ENCODE measurements at places on chromosomes 4 and X.

GRCh38 chrX:12994321-12994720 lies 19.4 kb downstream of the TMSB4X start:
- DNase-seq: no peak

GRCh38 chr4:62526671-62527070 lies 1326.5 kb downstream of the ADGRL3 start:
- DNase-seq: no peak

GRCh38 chr4:32485956-32486355 lies 1765.8 kb downstream of the PCDH7 start:
- DNase-seq: no peak

DNA sequence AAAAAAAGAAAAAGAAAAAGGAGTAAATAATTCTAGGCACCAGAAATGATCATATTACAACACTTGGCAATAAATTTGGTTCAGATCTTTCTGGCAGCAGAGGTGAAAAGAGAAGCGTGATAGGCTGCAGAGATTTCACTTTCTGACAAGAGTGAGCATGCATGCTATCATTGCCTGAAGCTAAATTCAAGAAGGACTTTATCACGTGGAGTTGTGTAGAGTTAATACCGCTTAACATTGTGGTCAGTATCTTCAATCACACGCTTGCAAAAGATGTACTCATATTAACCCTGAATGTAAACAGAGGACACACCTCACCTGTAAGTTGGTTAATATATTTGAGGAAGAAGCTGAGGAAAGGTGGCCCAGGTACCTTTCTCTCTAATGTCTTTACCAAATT lies 31.4 kb upstream of the RBPJ start:
- DNase-seq: no peak

GRCh38 chr4:155572106-155572703 lies 94.4 kb upstream of the GUCY1A1 start:
- no peak for DNase-seq

DNA sequence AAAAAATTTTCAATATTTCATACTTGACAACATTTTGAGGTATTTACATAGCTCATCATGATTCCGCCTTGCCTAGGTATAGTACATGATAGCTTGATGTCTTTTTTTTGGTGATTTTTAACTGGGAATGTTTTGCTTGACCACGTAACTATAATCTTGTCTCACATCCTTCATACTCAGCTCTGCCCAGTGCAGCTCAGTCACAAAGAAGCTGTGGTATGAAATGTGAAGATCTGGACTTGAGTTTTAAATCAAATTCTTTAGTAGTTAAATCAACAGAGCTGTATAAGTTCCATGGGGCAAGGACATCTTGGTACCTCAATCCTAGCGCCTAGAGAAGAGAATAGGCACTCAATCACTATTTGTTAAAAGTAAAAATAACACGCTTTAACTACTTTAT lies 276.3 kb upstream of the DKK2 start:
- no peak for DNase-seq

All from activated CD8-positive, alpha-beta memory T cell treated with anti-CD3 and anti-CD28 coated beads for 1 hour (primary cell).